ENCODE measurements at places on chromosomes 11 and 22.

DNA sequence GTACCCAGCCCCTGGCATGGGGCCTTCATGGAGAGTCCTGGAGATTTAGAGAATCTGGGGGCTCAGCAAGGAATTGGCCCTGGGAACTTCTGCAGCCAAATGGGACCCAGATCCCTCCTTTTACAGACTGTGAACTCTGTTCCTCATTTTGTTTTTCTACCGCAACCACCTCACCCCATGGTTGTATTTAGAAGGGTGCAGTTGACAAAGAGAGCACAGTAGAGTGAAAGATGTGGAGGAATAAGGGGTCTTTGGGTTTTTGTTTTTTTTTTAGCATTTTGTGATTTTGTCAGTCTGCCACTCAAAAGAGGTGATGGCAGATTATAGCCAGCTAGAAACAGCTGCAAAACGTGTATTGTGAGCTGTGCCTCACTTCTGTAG, 1.9 kb downstream of the ZNF74 start:
- no peak for DNase-seq

DNA sequence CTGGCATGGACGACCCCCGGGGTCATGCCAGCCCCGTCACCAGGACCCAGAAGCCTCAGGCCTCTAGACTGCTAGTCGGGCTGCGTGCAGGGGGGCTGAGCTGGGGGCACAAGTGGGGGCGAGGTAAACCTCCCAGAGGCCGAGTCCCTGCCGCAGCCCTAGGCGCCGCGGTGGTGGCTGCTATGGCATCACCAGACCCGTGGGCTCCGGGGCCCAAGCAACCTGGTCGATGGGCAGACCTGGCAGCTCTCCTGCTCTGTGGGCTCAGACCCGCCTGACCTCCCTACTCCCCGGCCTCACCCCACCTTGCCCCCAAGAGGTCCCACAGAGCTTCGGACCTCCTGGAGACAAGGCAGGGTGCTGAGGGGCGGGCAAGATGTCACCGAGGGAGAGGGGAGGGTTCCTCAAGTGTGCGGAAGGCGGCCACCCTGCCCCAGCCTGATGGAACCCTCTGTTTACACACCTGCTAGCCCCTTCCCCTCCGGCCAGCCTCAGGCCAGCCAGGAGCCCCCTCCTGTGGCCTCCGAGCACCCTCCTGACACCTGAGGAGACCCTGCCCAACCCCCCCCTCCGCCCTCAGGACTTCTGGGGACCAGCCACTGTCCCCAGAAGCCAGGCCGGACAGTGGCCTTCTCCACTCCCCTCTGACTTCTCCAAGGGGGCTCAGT, 9.4 kb downstream of the IGF2 start:
- no peak for DNase-seq

GRCh38 chr22:50323900-50324299, 2.9 kb downstream of the DENND6B start:
- DNase-seq, result no peak

GRCh38 chr11:72243173-72244059, 560 bp downstream of the PHOX2A start:
- DNase-seq, result no peak

DNA sequence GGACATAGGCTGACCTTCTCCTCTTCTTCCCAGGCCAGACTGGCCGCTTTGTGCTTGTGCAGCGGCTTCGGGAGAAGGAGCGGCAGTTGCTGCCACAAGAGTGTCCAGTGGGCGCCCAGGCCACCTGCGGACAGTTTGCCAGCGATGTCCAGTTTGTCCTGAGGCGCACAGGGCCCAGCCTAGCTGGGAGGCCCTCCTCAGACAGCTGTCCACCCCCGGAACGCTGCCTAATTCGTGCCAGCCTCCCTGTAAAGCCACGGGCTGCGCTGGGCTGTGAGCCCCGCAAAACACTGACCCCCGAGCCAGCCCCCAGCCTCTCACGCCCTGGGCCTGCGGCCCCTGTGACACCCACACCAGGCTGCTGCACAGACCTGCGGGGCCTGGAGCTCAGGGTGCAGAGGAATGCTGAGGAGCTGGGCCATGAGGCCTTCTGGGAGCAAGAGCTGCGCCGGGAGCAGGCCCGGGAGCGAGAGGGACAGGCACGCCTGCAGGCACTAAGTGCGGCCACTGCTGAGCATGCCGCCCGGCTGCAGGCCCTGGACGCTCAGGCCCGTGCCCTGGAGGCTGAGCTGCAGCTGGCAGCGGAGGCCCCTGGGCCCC, 1.4 kb downstream of the RASSF7 start:
- no peak for DNase-seq

- no peak for DNase-seq
Observed at GRCh38 chr11:47443028-47443700, 5.8 kb downstream of the RAPSN start.

- no peak for DNase-seq
Observed at GRCh38 chr22:23074451-23074850, 4.1 kb downstream of the GNAZ start.

GRCh38 chr11:64415286-64415685, 56.3 kb downstream of the RPS6KA4 start:
- no peak for DNase-seq

Measured in NT2/D1 (cell line).